ENCODE measurements at places on chromosomes 12 and 14. TPM values are rescaled to one million over a fixed set of nuclear protein-coding genes. Genes with fewer than 3 reads are reported as not detected.

DNA sequence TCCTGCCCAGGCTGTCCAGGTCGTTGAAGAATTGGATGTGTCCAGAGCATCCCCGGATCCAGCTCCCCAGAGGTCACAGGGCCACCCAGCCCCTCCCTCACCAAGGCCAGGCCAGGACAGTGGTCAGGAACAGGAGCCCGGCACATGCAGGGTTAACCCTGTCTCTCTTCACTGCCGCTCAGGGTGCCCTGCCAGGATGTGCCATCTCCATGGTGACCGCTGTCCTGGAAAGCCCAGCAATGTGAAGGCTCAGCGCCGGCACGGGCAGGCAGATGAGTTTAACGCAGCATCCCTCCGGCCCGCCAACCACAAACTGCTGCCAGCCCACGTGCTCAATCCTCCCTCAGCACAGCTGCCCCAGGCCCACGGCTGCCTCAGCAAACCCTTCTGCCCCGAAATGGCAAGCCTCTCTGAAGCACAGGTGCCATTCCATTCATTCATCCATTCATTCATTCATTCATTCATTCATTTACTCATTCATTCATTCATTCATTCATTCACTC, 4.4 kb downstream of the TMEM179 start:
- no peak for DNase-seq

GRCh38 chr12:123152833-123153232, 1.9 kb upstream of the PITPNM2 start:
- no peak for DNase-seq

DNA sequence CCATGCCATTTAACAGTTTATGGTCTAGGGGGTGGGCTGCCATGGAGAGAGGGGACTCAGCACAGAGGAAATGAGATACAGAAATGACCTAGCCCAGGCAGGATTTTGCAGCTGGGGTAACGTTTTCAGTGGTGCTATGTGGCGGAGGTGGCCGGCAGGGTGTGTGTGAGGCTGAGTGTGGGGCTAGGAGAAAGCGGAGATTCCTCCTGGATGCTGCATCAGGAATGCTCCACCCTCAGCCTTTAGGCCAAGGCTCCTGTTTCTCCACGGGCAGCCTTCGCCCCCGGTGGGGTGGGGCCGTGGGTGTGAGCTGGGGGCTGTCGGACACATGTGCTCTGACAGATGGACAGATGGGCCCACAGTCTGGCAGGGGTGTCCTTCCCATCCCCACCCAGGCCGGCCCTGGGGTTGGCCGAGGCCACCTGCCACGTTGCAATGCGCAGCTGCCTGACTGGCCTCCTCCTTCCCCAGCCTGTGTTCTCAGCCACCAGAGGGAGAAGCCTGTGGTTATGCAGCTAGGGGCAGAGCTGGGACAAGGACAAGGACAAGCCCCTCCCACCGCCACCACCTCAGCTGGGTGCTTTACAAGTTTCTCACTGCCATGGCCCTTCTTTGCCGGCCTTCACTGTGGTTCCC, 44.3 kb downstream of the TEAD4 start:
- no peak for DNase-seq

GRCh38 chr12:4242595-4242994, 31.0 kb upstream of the CCND2 start:
- DNase-seq: no peak

DNA sequence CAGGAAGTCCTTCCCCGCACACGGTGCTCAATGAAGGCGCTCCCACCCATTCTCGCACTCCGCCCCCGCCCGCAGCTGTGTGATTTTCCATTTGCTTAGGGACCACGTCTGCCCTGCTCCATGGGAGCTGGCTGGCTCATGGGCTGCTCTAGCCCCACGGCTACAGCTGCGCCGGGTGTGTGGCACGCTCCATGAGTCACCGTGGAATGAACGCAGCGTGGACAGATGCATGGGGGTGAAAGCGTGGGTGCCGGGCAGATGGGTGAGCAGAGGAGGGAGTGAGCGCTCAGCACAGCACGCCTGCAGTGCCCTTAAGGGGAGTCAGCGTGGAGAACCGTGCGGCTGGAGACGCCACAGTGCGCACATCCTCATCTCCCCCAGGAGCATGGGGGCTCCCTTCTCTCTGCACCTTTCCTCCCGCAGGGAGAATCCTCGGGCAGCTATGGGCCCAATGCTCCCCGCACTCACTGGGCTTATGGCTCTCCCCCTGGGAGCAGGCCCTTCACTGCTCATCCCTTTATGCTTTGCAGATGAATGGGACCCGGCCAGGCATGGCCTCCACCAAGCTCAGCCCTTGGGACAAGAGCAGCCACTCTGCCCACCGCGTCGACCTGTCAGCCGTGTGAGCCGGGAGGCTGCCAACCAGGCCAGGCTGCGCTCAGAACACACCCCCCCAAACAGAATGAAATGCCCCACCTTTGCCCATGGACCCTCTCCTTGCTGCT, 185.1 kb downstream of the ADGRD1 start:
- no peak for DNase-seq

DNA sequence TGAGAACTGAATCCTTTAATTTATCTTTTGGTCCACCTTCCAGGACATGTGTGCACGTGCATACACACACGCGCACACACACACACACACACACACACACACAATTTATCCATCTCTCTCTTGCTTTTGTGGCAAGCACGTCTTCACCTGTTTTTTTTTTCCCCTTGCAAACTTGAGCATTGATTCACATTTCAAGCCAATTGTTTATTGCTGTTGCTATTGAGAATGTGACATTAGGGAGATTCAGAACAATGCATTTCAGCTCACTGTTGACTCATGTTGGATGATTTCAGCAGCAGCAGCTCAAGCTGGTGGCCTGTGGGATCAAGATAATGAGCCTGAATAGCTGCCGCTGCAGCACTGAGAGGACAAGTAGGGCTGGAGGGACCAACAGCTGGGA, 128.9 kb downstream of the SNAPC1 start:
- no peak for DNase-seq

- DNase-seq: no peak
Measured at GRCh38 chr14:79179985-79180384, 1009.8 kb downstream of the NRXN3 start.

DNA sequence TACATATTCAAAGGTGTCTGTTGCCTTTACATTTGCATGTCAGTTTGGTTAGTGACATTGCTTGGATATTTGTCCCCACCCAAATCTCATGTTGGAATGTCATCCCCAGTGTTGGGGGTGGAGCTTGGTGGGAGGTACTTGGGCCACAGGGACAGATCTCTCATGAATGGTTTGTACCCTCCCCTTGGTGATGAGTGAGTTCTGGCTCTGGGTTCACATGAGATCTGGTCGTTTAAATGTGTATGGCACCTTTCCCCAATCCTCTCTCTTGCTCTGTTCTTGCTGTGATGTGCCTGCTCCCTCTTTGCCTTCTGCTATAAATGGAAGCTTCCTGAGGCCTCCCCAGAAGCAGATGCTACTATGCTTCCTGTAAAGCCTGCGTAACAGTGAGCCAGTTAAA, 207.9 kb upstream of the DIO3 start:
- DNase-seq: no peak

- DNase-seq: no peak
Measured at GRCh38 chr14:90654831-90655276, 161.4 kb downstream of the TTC7B start.

- no peak for DNase-seq
Measured at GRCh38 chr14:88025313-88025712, 20.4 kb downstream of the GPR65 start.

DNA sequence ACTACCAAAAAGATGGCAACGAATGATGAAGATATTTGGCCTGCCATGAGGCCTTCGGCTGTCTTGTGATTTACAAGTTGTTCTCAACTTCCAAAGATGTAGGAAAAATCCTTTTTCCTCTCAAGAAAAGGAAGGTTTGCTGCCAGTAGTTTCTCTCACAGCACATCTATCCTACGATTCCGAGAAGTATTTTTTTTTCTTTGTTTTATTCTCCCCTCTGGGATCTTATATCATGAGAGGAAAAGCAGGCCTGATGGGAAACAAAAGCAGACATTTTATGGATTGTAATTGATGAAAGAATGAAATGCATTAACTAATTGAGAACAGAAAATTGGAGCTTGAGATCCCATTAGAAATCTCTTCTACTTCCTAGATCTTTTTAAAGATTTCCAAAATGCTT, 1197.9 kb upstream of the SEL1L start:
- DNase-seq: no peak

GRCh38 chr12:90672081-90672480, 282.9 kb downstream of the CCER1 start:
- no peak for DNase-seq

DNA sequence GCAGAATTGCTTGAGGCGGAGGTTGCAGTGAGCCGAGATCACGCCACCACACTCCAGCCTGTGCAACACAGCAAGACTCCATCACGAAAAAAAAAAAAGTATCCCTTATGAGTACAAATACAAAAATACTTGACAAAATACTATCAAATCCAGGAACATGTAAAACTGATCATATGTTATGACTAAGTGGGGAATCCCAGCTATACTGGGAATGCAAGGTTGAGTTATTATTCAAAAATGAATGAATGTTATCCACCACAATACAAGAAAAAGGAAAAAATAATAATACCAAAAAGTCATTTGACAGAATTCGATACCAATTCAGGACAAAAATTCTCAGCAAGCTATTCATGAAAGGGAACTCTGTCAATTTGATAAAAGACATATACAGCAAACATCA, 32.6 kb downstream of the MOK start:
- no peak for DNase-seq

- no peak for DNase-seq
Measured at GRCh38 chr12:106066051-106066705, 72.6 kb downstream of the NUAK1 start.

DNA sequence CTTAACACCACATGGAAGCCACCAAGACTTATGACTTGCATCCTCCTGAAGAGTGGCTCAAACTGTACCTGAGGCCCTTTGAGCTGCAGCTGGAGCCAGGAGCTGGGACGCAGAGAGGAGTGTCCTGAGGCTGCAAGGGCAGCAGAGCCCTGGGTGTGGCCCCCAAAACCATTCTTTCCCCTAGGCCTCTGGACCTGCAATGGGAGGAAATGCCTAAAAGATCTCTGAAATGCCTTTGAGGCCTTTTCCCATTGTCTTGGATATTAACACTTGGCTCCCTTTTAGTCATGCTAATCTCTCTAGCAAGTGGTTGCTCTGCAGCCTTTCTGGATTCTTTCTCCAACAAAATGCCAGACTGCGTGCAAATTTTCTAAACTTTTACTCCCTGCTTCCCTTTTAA, 156.1 kb downstream of the SLC38A4 start:
- DNase-seq: no peak

- no peak for DNase-seq
Measured at GRCh38 chr12:754473-754820, 2.1 kb downstream of the WNK1 start.

DNA sequence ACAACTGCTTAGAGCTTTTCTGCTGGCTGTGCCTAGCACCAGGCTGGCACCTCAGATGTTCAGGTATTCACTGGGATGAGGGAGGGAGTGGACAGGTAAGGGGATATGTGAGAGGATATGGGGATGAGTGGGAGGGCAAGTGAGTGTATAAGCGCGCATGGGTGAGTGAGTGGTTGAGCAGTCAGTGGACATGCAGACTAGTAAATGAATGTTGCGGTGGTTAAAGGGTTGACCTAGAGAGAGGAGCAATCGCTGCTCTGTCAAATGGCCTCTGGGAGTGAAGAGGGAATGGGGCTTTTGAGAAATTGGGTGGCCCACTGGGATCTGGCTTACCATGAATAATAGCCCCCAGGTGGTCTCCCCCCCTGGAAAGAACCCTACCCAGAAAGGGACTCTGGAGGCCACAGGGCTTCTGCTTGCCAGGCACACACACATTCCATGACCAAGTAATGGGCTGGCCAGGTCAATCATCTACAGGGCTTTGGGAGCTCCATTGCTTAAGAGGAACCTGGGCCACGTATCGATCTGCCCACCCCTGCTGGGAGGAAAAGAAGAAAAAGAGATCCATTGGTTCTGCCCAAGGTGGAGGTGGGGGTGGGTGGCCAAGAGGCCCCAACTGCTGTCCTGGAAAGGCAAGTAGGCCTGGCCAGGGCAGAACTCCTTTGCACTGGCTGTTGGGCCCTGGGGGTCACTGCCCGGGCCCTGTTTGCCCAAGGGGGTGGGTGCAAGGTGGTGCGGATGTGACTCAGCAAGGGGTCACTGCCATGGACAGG, 30.8 kb upstream of the ZFP36L1 start:
- no peak for DNase-seq

GRCh38 chr14:23828616-23829015, 125.0 kb upstream of the DHRS4 start:
- DNase-seq: no peak

NFYB gene
- 73.4 TPM for total RNA-seq

TFCP2 gene
- total RNA-seq: 10.6 TPM

HDAC7 gene
- total RNA-seq: 77.8 TPM

BEST3 gene
- total RNA-seq: not detected

OTOGL gene
- total RNA-seq: 0.14 TPM

KRT74 gene
- not detected for total RNA-seq

TMPRSS12 gene
- total RNA-seq: not detected

RASAL1 gene
- total RNA-seq: 2.0 TPM

LBHD2 gene
- total RNA-seq: not detected

PTHLH gene
- total RNA-seq: 8.1 TPM

Measured in thoracic aorta (tissue), 2 donors.